ENCODE measurements at places on chromosomes 4 and X.

DNA sequence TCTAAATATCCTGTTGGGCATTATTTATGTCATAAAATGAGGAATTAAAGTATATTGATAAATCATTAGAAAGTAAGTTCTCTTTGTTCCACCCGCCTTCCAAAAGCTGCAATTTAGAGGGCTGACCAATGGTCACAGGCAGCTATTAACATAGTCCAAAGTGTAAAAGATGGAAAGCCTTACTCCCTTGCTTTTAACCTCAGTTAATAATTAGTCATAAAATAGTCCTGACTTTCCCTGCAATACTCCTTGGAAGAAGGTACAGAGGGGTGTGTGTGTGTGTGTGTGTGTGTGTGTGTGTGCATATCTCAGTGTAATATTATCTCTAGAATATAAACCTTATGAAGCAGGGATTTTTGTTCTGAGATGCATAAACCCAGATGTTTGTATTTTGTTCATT lies 275.4 kb downstream of the FAT4 start:
- no peak for DNase-seq

- no peak for DNase-seq
Measured at GRCh38 chr4:155693015-155693663, 26.5 kb downstream of the GUCY1A1 start.

- no peak for DNase-seq
Measured at GRCh38 chr4:127080141-127080540, 552.6 kb upstream of the INTU start.

DNA sequence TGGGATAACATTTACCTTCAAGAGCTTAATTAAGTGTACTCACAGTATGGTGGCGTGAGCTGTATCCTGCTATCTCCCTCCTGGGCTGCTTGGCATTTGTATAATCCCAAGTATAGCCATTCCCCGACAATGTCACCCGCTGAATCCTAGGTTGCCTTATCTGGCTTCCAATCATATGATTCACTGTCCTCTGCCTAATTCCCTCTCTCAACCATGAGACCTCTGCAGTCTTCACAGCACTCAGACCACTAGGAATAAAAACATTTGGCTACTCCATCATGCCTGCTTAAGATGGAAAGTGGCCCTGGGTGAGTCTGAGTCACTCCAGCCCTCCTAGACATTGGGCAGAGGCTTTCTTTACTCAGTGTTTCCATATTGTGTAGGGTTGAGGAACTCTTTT lies 28.9 kb upstream of the WDFY3 start:
- no peak for DNase-seq

DNA sequence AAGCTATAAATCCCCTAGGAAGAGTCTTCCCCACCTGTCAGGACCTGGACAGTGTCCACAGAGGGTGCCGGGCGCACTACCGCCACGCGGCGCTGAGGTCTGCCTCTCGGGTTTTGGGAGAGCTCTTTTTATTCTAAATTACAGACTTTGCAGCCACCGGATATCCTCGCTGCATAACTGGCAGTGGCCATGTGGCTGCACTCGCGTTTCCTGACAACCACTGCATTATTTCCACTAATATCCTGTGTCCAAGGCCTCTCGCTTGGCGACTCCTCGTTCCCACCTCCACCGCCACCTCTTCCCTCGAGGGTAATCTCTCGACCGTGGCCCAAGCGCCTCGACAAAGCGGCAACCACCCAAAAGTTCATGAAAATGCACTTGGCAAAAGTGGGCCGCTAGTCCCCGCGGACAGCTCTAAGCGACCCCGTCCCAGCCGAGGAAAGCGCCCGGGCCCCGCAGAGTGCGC lies 512 bp upstream of the TMEM131L start:
- peak; percentile 74 for DNase-seq

GRCh38 chr4:77047037-77047436 lies 28.8 kb downstream of the CCNI start:
- DNase-seq = no peak

DNA sequence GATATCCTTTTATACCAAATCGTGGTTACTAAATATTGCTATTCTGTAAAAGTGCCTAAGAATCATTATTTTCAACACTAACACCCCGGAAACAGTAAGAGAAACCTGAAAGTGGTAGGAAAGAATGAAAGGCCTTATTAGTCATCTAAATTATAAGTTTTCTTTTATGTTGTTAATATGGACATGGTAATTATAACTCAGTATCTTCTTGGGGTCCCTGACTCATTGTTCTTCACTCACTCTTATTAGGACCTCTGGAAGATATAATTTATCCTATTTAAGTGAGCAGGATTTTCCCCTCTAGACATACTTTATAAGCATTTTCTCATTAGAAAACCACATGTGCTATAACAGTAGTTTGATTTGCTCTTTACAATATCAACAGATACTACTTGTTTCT lies 51.0 kb downstream of the SMARCA5 start:
- no peak for DNase-seq

GRCh38 chr4:20493761-20494353 lies 206.4 kb upstream of the PACRGL start:
- no peak for DNase-seq

DNA sequence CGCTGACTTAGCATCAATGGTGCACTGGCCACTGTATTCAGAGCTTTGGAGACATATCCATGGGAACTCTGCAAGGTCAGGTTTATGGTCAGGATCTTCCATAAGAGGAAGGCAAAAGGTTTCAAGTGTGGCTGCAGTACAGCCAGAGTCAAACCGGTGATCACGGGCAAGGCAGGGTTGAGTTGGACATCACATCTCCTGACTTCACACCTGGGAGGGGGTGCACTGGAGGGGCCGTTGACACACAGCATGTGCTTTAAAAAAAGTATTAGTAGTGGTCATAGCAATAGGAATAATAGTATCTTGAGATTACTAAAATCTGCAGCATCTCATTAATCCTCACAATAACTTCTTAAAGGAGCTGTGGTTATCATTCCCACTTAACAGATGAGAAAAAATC lies 28.9 kb upstream of the MAN2B2 start:
- DNase-seq = no peak

Measured in COR-L47 (cell line).